ENCODE measurements at places on chromosomes 16 and 17.

DNA sequence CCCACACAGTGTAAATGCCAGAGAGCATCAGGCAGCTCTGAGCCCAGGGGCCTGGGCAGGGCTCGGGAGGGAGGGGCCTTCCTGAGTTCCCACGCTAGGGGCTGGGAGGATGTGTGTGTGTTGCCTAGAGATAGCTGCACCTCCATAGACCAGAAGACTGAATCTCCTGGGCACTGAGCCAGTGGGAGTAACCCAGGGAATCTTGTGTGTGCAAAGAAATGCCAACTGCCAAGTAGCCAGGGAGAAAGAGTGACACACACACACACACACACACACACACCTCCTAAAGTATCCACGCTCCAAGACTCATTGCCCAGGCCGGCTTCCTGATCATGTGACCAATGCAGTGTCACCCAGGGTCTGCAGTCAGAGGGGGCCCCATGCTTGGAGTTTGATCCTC is 166.2 kb upstream of the RPL38 start:
- no peak for DNase-seq

- no peak for DNase-seq
These were observed 1.1 kb upstream of the DNAJC7 start for GRCh38 chr17:42018339-42018738.

DNA sequence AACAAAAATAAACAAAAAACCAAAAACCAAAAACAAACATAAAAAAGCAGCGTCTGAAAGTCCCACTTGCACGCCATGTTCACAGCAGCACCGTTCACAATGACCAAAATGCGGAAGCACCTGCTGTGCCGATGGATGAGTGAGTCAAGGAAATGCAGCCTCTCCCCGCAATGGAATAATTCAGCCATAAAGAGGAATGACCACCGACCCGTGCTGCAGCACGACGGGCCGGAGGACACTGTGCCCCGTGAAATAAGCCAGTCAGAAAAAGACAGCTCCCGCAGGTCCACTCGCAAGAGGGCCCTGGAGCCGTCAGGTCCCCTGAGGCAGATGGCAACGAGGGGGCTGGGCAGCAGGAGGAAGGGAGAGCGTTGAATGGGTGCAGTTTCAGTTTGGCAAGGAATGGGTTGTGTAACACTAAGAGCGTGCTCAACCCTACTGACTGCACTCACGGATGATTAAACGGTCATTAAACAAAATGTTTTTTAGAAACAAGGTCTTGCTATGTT is 5.1 kb downstream of the CLCN7 start:
- DNase-seq: no peak

- DNase-seq: no peak
These were observed 112.7 kb downstream of the BRIP1 start for GRCh38 chr17:61750656-61751055.

DNA sequence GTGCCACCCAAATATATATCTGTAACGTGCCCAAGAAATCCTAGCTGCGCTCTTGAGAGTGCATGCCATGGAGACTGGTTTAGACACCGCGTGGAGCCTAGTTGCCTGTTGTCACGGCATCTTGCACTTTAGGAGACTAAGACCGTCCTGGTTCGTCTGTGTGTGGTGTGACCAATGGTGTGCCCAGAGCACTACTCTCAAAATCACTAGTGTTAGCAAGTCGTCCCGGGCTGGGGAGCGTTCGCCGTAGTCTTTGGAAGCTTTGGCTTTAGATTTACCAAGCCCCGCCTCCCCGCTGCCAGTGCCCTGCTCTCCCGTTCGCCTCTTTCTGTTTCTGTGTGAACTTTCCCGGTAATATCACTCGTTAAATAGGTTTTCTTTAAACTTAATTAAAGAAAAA is 27.0 kb downstream of the CLUH start:
- DNase-seq: no peak

GRCh38 chr17:49760932-49761558 is 2.9 kb downstream of the FAM117A start:
- DNase-seq: no peak
